ENCODE measurements at places on chromosomes 3 and 15.

DNA sequence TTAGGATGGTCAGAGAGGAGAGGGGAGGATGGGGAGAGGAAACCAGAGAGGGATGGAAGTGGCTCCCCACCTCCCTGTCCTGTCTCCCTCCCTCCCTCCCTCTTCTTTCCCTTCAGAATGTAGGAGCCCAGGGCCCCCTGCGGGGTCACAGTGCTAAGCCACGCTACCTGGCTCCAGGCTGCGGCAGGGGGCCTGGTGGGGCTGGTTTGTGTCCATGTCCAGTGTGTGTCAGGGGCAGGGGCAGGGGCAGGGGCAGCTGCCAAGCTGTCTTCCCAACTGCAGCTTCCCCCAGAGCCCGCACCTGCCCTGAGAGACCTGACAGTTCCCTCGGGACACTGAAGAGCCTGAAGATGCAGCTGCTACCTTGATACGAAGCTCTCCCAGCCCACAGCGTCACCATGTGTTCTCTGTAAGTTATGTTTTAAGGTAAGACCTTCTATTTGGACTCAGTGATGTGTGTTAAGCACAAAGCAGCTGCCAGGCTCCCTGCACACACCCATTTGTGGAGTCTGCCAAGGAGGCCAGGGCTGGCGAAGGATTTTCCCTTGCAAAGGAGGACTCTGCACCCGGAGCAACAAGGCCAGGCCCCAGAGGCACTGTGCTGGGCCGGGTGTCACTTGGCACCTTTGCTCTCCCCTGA, 121.8 kb upstream of the SMAD3 start:
- no peak for DNase-seq

DNA sequence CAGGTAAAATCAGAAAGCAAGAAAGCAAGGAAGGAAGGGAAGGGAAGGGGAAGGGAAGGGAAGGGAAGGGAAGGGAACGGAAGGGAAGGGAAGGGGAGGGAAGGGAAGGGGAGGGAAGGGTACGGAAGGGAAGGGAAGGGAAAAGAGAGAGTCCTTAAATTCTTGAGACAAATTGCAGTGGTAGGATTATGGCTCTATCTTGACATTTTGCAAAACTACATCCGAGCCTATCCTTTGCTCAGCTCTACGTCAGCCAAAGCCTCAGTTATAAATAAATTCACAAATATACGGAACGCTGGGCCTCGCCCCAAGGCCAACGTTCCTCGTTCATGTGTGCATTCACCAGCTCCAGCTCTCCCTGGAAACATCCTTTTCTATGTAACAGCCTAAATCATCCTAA, 25.5 kb upstream of the HES1 start:
- DNase-seq, result no peak

GRCh38 chr15:63469190-63469589, 35.2 kb upstream of the USP3 start:
- no peak for DNase-seq

GRCh38 chr3:40584625-40585189, 59.9 kb downstream of the ZNF621 start:
- no peak for DNase-seq

DNA sequence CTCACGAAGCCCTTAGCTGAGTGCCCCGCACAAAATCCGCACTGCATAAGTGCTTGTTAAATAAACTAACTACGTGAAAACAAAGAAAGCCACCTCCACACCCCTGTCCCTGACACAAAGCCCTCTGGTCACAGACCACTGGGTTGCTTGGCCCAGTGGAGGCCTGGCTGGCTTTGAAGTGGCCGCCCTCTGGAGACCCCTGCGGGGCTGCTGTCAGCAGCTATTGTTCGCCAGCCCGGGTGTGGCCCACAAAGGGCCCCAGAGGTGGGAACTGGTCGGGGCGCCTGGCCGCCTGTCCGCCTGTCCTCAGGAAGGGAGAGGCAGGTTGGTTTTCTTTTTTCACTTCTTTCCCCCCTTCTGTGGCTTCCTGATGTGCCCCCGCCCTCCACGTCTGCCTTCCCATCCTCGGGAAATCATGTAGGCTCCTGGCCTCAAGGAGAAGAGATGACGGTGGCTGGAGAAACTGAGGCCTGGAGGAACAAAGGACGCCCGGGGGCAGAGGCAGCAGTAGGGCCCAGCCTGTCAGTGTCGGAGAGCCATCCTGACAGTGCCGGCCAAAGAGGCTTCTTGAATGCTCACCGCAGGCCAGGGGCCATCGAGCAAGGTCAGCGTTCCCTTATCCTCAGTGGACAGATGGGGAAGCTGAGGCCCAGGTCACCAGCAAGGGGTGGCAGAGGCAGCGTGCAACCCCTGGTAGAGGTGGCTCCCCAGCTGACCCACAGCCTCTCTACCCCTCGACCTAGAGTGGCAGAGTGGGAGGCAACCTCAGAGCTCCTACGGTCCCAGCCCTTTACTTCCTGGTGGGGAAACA, 61.1 kb downstream of the SLC6A6 start:
- DNase-seq, result no peak

DNA sequence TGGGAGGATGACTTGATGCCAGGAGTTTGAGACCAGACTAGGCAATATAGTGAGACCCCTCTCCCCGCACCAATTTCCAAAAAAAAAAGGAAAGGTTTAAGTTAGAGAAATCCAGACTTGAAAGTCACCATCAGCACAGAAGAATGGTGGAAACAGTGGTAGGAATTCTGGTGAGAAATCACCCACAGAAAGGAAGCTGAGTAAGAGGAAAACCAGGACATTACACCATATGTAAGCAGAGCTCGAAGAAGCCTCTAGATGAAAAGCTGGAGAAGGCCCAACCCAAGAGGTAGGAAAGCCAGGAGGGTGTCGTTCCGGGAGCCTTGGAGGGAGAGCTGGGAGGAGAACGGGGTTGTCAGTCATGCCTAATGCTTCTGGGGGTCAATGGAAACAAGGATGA, 40.5 kb downstream of the RASGRP1 start:
- no peak for DNase-seq

DNA sequence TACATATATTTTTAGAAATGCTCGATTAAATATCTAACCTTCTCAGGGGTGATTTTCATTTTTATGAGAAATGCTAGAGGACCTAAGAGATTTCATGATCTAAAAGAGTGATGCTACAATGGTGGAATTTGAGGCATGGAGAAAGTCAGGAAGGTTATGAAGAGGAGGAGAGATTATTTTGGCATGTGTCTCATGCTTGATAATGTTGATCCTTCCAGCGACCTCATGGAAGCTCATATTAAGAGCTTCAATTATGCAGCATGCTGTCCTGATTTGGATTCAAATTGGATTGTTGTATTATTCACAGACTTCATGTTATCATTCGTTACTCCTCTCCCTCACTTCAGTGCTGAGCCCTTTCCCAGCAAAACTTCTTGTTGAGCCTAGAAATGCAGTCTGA, 112.5 kb downstream of the RAP2B start:
- no peak for DNase-seq

- no peak for DNase-seq
Measured at GRCh38 chr3:186998937-186999368, 68.6 kb downstream of the ST6GAL1 start.

DNA sequence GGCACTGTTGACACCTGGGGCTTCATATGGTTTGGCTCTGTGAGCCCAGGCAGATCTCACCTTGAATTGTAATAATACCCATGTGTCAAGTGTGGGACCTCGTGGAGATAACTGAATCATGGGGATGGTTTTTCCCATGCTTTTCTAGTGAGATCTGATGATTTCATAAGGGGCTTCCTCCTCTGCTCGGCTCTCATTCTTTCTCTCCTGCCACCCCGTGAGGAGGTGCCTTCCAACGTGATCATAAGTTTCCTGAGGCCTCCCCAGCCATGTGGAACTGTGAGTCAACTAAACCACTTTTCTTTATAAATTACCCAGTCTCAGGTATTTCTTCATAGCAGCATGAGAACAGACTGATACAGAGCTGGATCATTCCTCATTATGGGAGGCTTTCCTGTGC, 655.9 kb upstream of the ADAMTS9 start:
- no peak for DNase-seq

GRCh38 chr3:190863119-190863465, 598 bp upstream of the GMNC start:
- DNase-seq, result no peak

- DNase-seq, result no peak
Measured at GRCh38 chr3:143991713-143992112, 20.1 kb downstream of the DIPK2A start.

GRCh38 chr3:124532071-124532470, 198.2 kb upstream of the UMPS start:
- no peak for DNase-seq

- DNase-seq, result no peak
Measured at GRCh38 chr3:151016478-151016795, 43.9 kb upstream of the CLRN1 start.

GRCh38 chr15:57663262-57663661, 43.3 kb upstream of the POLR2M start:
- DNase-seq, result no peak

DNA sequence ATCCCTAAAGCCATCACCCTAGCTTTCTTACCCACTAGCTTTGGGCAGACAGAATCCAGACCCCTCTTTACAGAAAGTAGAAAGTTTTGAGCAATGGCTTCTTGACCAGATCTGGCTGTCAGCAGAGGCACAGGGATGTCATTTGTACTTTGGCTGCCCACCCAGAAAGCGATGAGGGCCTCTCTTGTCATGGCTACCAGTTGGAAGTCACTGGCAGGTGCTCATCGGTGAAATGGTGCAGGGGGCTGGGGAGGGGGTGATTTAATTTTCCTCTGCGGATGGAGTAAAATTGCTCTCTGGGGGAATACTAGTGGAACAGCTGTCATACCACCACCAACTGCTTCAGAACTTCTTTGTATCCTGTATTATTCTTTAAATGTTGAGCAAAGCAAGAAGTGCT, 393.7 kb downstream of the LSAMP start:
- DNase-seq, result no peak

GRCh38 chr3:181581656-181582055, 130.1 kb upstream of the SOX2 start:
- DNase-seq, result no peak

- DNase-seq, result no peak
Measured at GRCh38 chr15:73572296-73572695, 60.9 kb downstream of the NPTN start.

- no peak for DNase-seq
Measured at GRCh38 chr15:41932101-41932500, 38.2 kb upstream of the SPTBN5 start.

- no peak for DNase-seq
Measured at GRCh38 chr15:51460796-51461195, 119.3 kb downstream of the GLDN start.

- DNase-seq, result no peak
Measured at GRCh38 chr3:97914388-97914787, 57.8 kb downstream of the RIOX2 start.

GRCh38 chr3:121943431-121943830, 49.2 kb downstream of the SLC15A2 start:
- DNase-seq, result no peak

- no peak for DNase-seq
Measured at GRCh38 chr3:48684054-48684349, 1.7 kb downstream of the NCKIPSD start.

GRCh38 chr15:91473894-91474545, 374.0 kb downstream of the SV2B start:
- DNase-seq, result no peak

GRCh38 chr3:134677196-134677986, 26.6 kb upstream of the KY start:
- DNase-seq, result no peak

DNA sequence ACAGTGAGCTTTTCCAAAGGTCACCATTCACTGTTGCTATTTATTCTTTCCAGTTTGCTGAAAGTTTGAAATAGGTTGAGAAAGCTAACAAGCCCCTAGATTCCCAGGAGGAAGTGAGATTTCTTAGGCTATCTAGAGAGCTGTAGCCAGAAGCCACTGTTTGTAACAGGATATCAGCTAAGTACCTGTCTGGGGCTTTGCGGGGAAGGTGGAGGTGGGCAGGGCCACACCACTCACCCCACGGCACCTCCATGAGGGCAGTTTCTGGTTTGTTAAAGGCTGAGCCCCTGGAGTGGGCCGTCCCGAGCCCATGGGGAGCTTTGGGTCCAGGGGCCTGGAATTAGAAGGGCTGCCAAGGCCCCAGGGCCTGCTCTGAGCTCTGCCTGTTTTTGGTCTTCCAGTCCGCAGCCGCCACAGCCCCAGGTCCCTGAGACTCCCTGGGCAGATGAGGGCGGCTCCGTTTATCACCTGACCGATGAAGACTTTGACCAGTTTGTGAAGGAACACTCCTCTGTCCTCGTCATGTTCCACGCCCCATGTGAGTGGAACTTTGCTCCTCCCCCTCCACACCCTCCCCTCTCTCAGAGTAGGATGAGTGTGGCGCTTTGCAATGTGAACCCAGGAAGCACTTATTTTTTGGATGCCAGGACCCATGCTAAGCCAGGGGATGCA, 63.4 kb downstream of the PDIA5 start:
- no peak for DNase-seq

- DNase-seq, result no peak
Measured at GRCh38 chr15:71648095-71648494, 162.3 kb upstream of the NR2E3 start.

- DNase-seq, result no peak
Measured at GRCh38 chr3:88810455-88810854, 297.0 kb upstream of the EPHA3 start.

DNA sequence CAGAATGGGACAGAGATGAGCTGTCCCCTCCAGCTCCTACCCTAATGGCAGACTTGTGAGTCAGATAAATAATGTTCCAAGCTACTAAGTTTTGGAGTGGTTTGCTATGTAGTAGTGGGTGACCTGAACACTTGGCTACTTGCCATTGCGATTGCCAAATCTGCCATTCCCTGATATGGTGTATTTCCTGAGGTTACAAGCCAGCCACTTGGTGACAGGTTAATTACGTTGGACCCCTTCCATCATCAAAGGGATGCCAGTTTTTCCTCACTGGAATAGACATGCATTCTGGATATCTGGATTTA, 33.6 kb downstream of the MORF4L1 start:
- DNase-seq, result no peak

DNA sequence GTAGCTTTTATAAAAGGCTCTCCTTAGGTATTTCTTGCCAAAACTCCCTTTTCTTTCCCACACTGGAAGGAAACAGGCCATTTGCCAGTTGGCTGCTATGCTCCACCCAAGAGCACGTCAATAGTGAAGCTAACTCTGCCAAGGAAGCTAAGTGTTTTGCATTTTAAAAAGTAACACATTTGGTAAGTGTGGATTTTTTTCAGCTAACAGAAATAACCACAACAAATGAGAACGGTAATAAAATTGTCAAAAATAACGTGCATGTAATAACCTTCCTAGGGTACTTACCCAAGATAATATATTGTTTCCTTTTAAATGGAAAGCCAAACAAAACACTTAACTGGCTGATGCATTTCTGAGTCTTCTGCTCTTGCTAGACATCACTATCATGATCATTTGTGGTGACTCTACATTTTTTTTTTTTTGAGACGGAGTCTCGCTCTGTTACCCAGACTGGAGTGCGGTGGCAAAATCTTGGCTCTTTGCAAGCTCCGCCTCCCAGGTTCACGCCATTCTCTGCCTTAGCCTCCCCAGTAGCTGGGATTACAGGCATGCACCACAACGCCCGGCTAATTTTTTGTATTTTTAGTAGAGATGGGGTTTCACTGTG, 4.6 kb downstream of the DPP8 start:
- no peak for DNase-seq
